ENCODE measurements at places on chromosomes 4 and X.

- no peak for DNase-seq
Measured at GRCh38 chr4:24770032-24770584, 25.3 kb upstream of the SOD3 start.

GRCh38 chr4:128277856-128278255, 9.8 kb downstream of the PGRMC2 start:
- DNase-seq: no peak

GRCh38 chr4:147863808-147864472, 132.1 kb downstream of the ARHGAP10 start:
- DNase-seq: no peak

- DNase-seq: no peak
Measured at GRCh38 chr4:128525387-128525786, 237.8 kb upstream of the PGRMC2 start.

GRCh38 chrX:81259714-81260395, 58.0 kb downstream of the SH3BGRL start:
- DNase-seq: no peak

DNA sequence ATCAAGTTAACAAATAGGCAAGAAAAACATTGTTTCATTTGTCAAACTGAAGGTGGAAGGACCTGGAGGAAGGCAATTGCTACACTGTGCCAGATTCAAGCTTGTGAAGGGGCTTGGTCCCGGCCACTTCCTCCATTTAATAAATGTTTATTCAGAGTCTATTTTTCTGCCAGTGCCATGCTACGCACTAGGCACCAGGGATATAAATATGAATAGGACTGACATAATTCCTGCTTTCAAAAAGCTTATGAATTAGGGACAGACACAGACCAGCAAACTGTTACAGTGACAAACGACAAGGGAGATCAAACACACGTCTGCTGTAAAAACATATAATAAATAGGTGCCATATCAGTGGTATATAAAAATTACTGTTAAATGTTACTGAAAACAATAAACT, 571 bp downstream of the TLR6 start:
- DNase-seq: peak; percentile 20

- DNase-seq: peak; percentile 0
Measured at GRCh38 chrX:23959781-23960180, 52.0 kb downstream of the CXorf58 start.

GRCh38 chrX:115393271-115393670, 103.8 kb downstream of the LUZP4 start:
- DNase-seq: no peak

- no peak for DNase-seq
Measured at GRCh38 chr4:61911313-61911756, 711.2 kb downstream of the ADGRL3 start.

- no peak for DNase-seq
Measured at GRCh38 chr4:142278663-142279062, 567.4 kb downstream of the INPP4B start.

DNA sequence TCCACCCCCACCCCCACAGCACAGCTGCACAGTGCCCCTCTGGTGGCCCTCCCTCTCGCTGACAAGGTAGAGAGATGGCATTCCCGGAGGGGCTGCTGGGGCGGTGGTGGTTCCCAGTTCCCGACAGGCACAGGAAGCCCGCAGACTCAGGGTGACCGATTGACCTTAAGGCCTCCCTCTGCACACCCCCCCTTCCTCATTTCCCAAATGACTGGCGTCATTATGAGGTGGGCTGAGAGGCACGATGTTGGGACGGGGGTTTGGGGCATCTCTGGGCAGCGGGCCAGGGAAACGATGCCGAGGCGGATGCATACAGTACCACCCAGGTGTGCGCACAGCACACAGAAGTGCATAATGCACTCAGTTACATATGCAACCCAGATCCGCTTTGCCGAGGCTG, 3.5 kb upstream of the TIMP1 start:
- DNase-seq: no peak

GRCh38 chr4:101156619-101157310, 190.6 kb downstream of the PPP3CA start:
- no peak for DNase-seq

- no peak for DNase-seq
Measured at GRCh38 chr4:2159931-2160330, 82.0 kb downstream of the HAUS3 start.

- DNase-seq: no peak
Measured at GRCh38 chrX:7132335-7133049, 15.0 kb upstream of the STS start.

GRCh38 chr4:98873059-98873458, 55.9 kb downstream of the EIF4E start:
- no peak for DNase-seq

DNA sequence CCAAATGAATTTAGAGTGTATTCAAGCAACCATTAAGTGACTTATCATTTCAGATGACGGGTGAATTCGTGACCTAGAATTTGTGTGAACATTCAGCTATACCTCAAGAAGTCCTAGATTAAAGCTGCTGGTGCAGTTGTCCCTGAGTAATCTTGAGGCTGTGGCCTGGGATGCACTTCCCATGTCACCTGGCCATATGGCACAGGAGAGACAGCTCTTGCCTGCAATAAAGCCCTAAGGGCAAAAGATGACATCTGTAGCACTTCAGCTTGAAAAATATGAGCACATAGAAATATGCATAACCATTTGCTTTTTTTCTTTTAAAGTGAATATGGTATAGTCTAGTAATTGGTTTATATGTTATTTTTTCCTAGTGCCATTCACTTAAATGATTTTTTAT, 125.8 kb downstream of the FHDC1 start:
- DNase-seq: no peak

GRCh38 chrX:22325096-22325495, 52.4 kb downstream of the CBLL2 start:
- DNase-seq: no peak

DNA sequence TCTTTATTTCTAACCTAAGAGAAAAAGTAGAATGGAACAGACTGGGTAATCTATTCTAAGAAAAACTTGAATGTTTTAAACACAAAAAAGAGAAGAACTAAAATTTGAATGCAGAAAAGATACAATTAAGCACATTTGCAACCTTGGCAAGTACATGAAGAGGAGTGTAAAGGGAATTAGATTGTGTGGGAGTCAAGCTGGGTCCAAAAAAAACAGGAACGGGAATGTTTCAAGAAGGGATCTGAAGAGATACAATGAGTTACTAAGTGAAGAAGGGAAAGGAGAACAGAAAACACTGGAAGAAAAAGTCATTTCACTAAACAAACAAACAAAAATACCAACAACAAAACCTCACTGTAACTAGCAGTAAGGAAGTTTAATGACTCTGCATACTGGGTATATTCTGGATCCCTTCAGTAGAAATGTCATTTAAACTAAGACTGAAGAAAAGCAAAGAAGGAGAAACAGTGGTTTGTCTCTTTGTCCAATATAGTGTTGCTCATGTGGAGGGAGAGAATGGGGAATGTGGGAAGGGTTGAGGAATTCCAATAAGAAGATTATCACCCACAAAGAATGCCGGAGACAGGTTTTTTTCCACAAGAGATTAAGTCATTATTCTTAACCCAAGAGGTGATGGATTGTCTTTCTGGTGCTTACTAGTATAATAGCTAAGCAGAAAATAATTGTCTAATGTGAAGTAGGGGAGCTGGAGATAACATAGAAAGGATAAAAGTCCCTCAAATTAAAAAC, 50.4 kb upstream of the PTPN13 start:
- no peak for DNase-seq

DNA sequence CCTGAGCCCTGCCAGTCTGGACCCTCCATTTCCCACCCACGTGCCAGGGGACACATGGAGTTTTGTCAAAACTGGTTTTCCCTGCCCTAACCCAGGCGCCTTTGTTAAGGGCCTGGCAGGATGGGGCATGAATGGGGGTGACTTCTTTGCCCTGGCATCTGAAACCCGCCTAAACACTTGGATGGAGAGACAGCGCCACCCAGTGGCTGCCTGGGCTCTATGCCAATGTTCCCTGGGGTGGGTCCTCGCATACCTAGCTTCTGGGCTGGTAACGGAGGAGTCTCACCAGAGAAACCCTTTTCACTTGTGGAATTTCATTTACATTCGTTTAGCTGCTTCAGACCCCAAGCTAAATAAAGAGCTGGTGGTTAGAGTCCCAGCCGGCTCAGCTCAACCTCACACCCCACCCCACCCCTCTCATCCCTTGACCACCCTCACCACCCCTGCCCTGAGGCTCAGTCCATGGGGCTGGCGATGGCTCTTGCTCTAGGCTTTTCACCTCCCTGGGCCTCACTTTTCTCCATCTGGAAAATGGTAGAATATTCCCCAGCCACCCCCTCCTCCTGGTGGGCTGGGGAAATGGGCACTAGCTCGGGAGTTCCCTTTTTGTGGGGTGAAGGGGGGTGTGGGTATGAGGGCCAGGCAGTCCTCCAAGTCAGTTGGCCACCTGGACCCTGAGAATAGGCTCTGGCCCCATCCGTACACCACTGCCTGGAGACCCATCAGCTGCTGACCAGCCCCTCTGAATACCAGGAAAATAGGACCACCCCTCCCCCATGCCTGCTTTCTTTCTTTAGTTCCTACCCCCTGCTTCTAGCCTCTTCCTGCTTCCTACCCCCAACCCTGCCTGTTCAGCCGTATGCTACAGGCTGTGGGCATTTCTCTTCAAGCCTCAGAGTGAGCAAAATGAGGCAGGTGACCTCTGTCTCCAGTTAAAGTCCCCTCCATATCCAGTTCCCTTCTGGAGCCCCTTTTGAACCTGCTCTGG, 57.1 kb upstream of the PJA1 start:
- DNase-seq: peak; percentile 71

Measured in globus pallidus (tissue), 1 donor.